ENCODE measurements at places on chromosomes 12 and 14. TPM values are rescaled to one million over a fixed set of nuclear protein-coding genes. Genes with fewer than 3 reads are reported as not detected.

ISCU gene
- total RNA-seq = 192 TPM

SERPINA4 gene
- not detected for total RNA-seq

KLRG1 gene
- total RNA-seq = 3.2 TPM

OR4E2 gene
- not detected for total RNA-seq

DNA sequence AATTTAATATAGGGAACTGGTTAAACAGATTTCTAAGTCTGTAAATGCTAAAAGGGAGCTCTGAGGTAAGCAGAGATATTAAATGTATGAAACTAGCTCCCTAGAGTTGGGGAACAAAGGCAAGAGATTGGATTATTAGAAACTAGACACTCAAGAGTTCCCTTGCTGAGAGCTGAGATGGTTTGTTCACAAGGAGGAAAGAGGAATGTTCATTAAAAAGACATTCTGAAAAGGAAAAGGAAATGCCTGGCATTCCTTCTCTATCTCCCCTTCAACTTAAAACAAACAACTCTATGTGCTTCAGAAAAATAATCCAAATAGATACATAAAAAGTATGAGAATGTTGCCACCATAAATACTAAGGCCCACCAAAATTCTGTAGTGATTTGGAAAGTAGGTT is 73.7 kb downstream of the GALNT4 start:
- H3K27ac ChIP-seq = peak overlapping the region; percentile 55
- H3K36me3 ChIP-seq = no peaks in the 10 kb centered on the region
- H3K4me3 ChIP-seq = no peak overlapping the region
- DNase-seq = no peak
- H3K4me1 ChIP-seq = peaks cover 39% of the 10 kb centered on the region

PLEKHH1 gene
- 3.0 TPM for total RNA-seq

GRCh38 chr12:88854260-88854659 is 274.0 kb upstream of the KITLG start:
- no peaks in the 10 kb centered on the region for H3K36me3 ChIP-seq
- no peak for DNase-seq
- no peak overlapping the region for H3K4me3 ChIP-seq
- H3K27ac ChIP-seq = no peak overlapping the region
- H3K27me3 ChIP-seq = no peaks in the 10 kb centered on the region

GRCh38 chr14:61764342-61765122 is 2.3 kb downstream of the SNAPC1 start:
- no peaks in the 10 kb centered on the region for H3K27me3 ChIP-seq
- no peak overlapping the region for H3K4me3 ChIP-seq
- peaks cover 10% of the 10 kb centered on the region for H3K36me3 ChIP-seq
- H3K27ac ChIP-seq = no peak overlapping the region
- peaks cover 7% of the 10 kb centered on the region for H3K4me1 ChIP-seq

DNA sequence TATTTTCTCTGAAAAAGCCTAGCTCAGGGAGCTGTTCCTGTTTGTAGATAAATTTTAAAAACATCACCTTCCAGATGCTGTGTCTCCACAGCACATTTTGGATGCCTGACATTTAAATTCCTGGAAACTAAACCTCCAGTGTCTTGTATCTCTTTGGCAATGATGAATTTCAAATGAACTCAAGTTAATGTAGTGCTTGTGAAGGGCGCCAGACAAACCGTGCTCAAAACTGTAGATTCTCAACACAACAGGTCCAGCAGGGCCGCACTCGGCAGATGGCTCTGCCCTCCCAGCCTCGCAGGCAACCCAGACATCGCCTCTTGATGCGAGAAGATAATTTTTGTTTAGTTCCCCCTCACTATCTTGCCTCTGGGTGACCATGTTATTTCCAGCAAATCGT is 432.9 kb downstream of the VRK1 start:
- no peak overlapping the region for H3K4me3 ChIP-seq
- no peaks in the 10 kb centered on the region for H3K36me3 ChIP-seq

DNA sequence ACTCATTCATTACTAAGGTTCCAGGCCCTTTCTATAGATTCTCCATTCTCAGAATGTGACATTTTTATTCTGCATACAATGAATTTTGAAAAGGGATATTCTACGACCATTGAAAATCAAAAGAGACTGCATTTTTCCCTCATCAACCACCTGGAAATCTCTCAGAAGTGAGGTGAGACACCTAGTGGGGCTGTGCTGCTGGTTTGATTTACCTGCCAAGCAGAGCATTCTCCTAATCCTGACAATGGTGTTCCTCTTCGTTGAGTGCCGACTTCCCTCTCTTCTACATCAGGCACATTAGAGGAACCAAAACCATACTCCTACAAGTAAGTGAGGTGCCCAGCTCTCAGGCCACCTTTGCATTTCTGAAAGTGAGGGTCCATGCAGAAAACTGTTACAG is 14.9 kb downstream of the CKB start:
- peak; percentile 4 for DNase-seq
- H3K27ac ChIP-seq = no peak overlapping the region
- no peaks in the 10 kb centered on the region for H3K4me1 ChIP-seq
- no peaks in the 10 kb centered on the region for H3K27me3 ChIP-seq

DNA sequence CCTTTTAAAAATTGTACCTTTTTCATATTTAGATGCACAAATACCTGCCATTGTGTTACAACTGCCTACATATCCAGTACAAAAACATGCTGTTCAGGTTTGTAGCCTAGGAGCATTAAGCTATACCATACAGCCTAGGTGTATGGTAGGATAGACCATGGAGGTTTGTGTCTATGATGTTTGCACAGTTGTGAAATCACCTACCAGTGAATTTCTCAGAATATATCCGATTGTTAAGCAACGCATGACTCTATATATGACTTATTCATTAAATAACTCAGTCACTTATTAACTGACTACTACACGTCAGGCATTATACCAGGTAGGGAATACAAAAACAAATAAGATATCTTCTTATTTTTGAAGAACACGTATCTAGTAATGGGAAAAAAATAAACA is 26.2 kb upstream of the ETNK1 start:
- H3K27ac ChIP-seq = no peak overlapping the region
- no peak overlapping the region for H3K4me3 ChIP-seq
- H3K27me3 ChIP-seq = no peaks in the 10 kb centered on the region
- H3K4me1 ChIP-seq = no peaks in the 10 kb centered on the region
- no peaks in the 10 kb centered on the region for H3K36me3 ChIP-seq

DNA sequence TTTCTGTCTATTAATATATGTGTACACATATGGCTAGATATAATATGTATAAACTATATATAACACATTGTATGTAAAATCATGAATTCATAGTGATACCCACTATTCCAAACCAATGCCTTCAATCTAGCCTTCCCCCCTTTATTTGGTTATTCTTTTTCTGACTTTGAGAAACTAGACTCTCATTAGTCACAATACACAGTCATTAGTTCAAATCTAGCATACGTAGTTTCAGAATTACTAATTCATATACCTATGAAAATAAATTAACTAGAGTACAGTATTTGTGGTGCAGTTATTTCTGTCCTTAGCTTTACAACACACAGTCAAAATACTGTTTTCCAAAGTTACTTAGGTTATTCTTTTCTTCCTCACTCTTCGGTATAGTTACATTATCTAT is 268.2 kb downstream of the DPF3 start:
- no peaks in the 10 kb centered on the region for H3K4me1 ChIP-seq
- no peak for DNase-seq
- H3K27ac ChIP-seq = no peak overlapping the region

CCER1 gene
- not detected for total RNA-seq

DNA sequence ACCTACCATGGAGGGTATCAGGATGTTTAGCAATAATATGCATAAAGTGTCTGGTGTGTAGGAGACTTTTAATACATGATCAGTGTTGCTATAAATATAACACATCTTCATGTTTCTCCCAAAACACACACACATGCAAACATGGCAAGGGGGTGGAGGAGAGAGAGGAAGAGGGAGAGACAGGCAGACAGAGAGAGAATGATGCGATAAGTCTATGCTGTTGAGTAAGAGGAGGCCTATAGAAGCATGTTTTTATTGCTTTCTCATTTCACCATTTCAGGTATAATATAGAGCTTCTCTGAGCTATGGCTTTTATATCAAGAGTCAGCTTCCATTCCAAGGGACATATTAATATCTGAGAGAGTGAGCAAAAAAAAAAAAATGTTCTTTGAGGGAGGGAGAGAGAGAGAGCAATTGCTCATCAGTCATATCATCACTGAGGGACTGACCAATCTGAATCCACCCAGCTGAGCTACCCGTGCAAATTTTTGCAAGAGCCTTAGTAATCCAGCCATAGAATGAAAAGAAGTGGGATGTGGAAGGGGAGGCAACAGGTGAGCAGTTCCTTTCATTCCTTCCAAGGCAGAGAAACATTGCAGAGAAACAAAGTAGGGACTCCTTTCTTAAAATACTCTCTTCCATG is 54.8 kb upstream of the RASSF8 start:
- no peak overlapping the region for H3K27ac ChIP-seq
- no peaks in the 10 kb centered on the region for H3K4me1 ChIP-seq
- no peaks in the 10 kb centered on the region for H3K27me3 ChIP-seq
- no peaks in the 10 kb centered on the region for H3K36me3 ChIP-seq

DNA sequence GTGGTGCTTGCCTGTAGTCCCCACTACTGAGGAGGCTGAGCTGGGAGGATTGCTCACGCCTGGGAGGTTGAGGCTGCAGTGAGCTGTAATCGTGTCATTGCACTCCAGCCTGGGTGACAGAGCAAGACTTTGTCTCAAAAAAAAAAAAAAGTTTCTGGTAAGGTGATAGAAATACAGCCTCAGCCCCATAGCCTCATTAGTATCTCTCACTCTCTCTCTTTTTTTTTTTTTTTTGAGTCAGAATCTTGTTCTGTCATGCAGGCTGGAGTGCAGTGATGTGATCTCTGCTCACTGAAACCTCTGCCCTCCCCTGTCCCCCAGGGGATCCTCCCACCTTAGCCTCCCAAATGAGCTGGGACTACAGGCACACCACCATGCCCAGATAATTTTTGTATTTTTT is 19.2 kb downstream of the MTHFD1 start:
- no peaks in the 10 kb centered on the region for H3K4me1 ChIP-seq
- no peaks in the 10 kb centered on the region for H3K27me3 ChIP-seq
- no peak for DNase-seq
- H3K27ac ChIP-seq = no peak overlapping the region
- H3K4me3 ChIP-seq = no peak overlapping the region
- H3K36me3 ChIP-seq = no peaks in the 10 kb centered on the region

RNF212B gene
- not detected for total RNA-seq

CLEC6A gene
- total RNA-seq = 0.79 TPM

TTC7B gene
- 16.7 TPM for total RNA-seq

GRCh38 chr12:102659200-102659911 is 179.0 kb upstream of the IGF1 start:
- H3K4me1 ChIP-seq = no peaks in the 10 kb centered on the region
- H3K4me3 ChIP-seq = no peak overlapping the region
- H3K27ac ChIP-seq = no peak overlapping the region
- no peaks in the 10 kb centered on the region for H3K27me3 ChIP-seq

GRCh38 chr14:96917442-96917963 is 120.3 kb downstream of the VRK1 start:
- H3K36me3 ChIP-seq = no peaks in the 10 kb centered on the region
- H3K27ac ChIP-seq = no peak overlapping the region
- no peaks in the 10 kb centered on the region for H3K27me3 ChIP-seq
- no peak for DNase-seq
- H3K4me3 ChIP-seq = no peak overlapping the region
- no peaks in the 10 kb centered on the region for H3K4me1 ChIP-seq

DNA sequence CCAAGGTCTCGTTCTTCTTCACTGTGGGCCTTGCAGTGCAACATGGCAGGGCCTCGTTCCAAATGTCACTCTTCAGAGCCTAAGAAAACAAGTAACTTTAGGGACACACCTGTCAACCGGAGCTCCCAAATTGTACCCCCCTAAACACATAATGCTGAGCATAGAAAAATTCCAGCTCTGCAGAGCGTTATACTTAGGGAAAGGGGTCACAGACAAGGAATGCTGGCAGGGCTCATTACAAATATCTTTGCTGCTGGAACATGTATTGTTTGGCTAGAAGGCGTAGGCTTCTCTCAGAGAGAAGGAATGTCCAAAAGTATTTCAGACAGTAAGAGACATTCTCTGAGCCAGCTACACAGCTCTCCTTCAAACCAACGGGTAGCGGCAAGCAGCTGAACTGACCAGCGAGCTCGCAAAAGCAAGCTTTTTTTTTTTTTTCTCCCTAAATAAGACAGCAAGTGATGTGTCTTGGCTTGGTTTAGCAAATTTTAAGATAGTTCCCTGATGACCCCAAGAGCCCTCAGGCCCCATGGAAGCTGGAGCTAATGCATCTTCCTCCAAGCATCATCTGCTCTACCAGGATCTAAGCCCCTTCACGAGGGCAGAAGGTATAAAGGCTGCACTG is 24.5 kb downstream of the SSH1 start:
- no peak for DNase-seq
- H3K27me3 ChIP-seq = no peaks in the 10 kb centered on the region
- H3K36me3 ChIP-seq = peaks cover 2% of the 10 kb centered on the region
- no peak overlapping the region for H3K4me3 ChIP-seq
- peaks cover 71% of the 10 kb centered on the region for H3K4me1 ChIP-seq
